ENCODE measurements at places on chromosomes 12 and 14. TPM values are rescaled to one million over a fixed set of nuclear protein-coding genes. Genes with fewer than 3 reads are reported as not detected.

The DAO gene
- not detected for total RNA-seq

GRCh38 chr12:132327336-132328171 is 1.8 kb downstream of the GALNT9 start:
- no peak for DNase-seq

The GPRC5A gene
- total RNA-seq = 9.3 TPM

- no peak for DNase-seq
These were observed 230.9 kb upstream of the DDHD1 start for GRCh38 chr14:53384073-53384472.

The GAPDH gene
- 1,200 TPM for total RNA-seq

GRCh38 chr12:131112021-131112420 is 158.3 kb downstream of the ADGRD1 start:
- peak; percentile 1 for DNase-seq

DNA sequence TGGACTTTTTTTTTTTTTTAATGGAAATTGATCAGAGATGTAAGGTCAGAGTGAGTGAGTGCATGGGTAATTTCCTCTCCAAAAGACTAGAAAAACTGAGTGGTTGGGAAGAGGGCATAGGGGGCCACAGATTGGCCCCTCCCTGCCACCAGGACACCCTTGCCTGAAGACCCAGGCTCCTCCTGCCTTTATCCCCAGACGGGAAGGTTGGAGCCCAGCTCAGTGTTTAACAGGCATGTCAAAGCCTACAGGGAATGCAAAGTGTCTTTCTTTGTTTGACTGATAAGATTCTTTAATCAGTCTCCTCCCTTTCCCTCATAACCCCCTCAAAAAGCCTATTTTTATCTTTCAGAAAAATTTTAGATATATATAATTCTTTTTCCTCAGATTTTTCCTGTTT is 50.3 kb downstream of the IRAK3 start:
- DNase-seq = no peak

The MED13L gene
- total RNA-seq = 193 TPM

DNA sequence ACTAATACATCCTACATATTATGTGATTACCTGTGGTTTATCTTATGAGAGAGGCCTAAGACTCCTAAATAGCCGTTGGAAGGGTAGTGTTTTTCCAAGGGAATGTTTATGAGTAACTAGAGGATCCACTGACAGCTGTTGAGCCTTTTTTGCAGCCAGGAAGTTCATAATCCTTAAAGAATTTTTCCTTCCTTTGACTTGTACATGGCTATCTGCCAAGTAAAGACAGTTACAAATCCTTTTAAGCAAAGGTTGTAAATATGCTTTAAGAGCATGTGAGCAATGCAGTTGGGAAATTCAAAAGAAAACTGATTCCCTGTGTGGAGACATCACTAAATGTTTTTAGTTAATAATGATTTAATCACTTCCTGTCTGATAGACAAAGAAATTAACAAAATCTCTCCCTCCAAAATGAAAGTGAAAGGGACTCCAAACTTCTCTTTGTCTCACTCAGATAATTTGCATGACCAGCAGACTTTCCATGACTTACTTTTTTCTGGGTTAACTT is 333.8 kb downstream of the PDZRN4 start:
- DNase-seq = no peak

Data from sciatic nerve (tissue), 2 donors.